Hair follicle dermal papilla cell (primary cell): ENCODE measurements at places on chromosomes 3 and 15. TPM values are rescaled to one million over a fixed set of nuclear protein-coding genes. Genes with fewer than 3 reads are reported as not detected.

Gene FAM43A
- 9.5 and 12.0 TPM in 2 replicates for total RNA-seq

Gene TTLL13
- 0.16 TPM in 1 of 2 replicates, not detected in the other for total RNA-seq

Gene ADAMTSL3
- total RNA-seq, result not detected in 2 replicates

Gene IL20RB
- total RNA-seq, result 15.1 and 31.3 TPM in 2 replicates

Gene PLA2G4B
- 0.36 and 0.81 TPM in 2 replicates for total RNA-seq

Gene CPNE4
- total RNA-seq, result 1.7 TPM in 1 of 2 replicates, not detected in the other

Gene JMJD7
- 3.1 and 4.5 TPM in 2 replicates for total RNA-seq

Gene RAD51
- 1.1 and 1.8 TPM in 2 replicates for total RNA-seq

Gene SLC26A6
- total RNA-seq, result 25.3 and 35.4 TPM in 2 replicates

Gene NR2E3
- total RNA-seq, result 0.16 TPM in 1 of 2 replicates, not detected in the other

Gene ISL2
- total RNA-seq, result 0.12 TPM in 1 of 2 replicates, not detected in the other

Gene PIERCE2
- total RNA-seq, result 1.6 and 4.1 TPM in 2 replicates

Gene TJP1
- total RNA-seq, result 62.1 and 67.3 TPM in 2 replicates

Gene MCCC1
- 22.2 and 22.6 TPM in 2 replicates for total RNA-seq

Gene MTFMT
- 21.5 and 24.3 TPM in 2 replicates for total RNA-seq

Gene TMEM45A
- total RNA-seq, result 48.7 and 62.5 TPM in 2 replicates

Gene CEP63
- total RNA-seq, result 18.0 and 69.2 TPM in 2 replicates

Gene ABI3BP
- 28.9 and 61.1 TPM in 2 replicates for total RNA-seq

Gene SAMD7
- total RNA-seq, result not detected in 2 replicates

Gene P2RY14
- 0.16 TPM in 1 of 2 replicates, not detected in the other for total RNA-seq

Gene SEMA5B
- total RNA-seq, result 0.12 TPM in 1 of 2 replicates, not detected in the other

Gene SSR3
- total RNA-seq, result 261 and 308 TPM in 2 replicates

Gene TMEM207
- total RNA-seq, result not detected in 2 replicates

Gene PAK6
- total RNA-seq, result 0.12 and 0.32 TPM in 2 replicates

Gene SPRED1
- 60.5 and 106 TPM in 2 replicates for total RNA-seq

Gene PODXL2
- 0.65 and 0.85 TPM in 2 replicates for total RNA-seq

Gene CADM2
- under 0.01 and 0.12 TPM in 2 replicates for total RNA-seq

Gene CYP1A2
- total RNA-seq, result not detected in 2 replicates

Gene ZPLD1
- total RNA-seq, result not detected in 2 replicates

Gene ROPN1
- total RNA-seq, result not detected in 2 replicates

Gene ACAN
- total RNA-seq, result 6.1 and 8.6 TPM in 2 replicates

Gene CADPS
- total RNA-seq, result 6.9 and 7.0 TPM in 2 replicates

Gene SNURF
- total RNA-seq, result 9.5 and 9.9 TPM in 2 replicates

Gene CPA3
- total RNA-seq, result 1.5 and 3.0 TPM in 2 replicates

Gene FBXW12
- total RNA-seq, result 0.12 and 0.32 TPM in 2 replicates

Gene NOX5
- total RNA-seq, result 0.49 and 0.65 TPM in 2 replicates

Gene ARHGEF26
- total RNA-seq, result 0.61 and 1.3 TPM in 2 replicates

Gene GOLGA8N
- total RNA-seq, result 3.3 and 14.1 TPM in 2 replicates

Gene MST1R
- 1.1 TPM in 2 replicates for total RNA-seq

Gene THSD4
- total RNA-seq, result 30.3 and 52.7 TPM in 2 replicates

Gene POLR2M
- total RNA-seq, result 117 and 129 TPM in 2 replicates

Gene SYNPR
- not detected in 2 replicates for total RNA-seq

Gene MIX23
- 10.9 and 22.8 TPM in 2 replicates for total RNA-seq

Gene ZNF620
- total RNA-seq, result 0.61 and 0.65 TPM in 2 replicates

Gene NMNAT3
- total RNA-seq, result 0.97 and 1.1 TPM in 2 replicates

Gene COMMD4
- total RNA-seq, result 47.5 and 56.5 TPM in 2 replicates

Gene P2RY12
- total RNA-seq, result not detected in 2 replicates

Gene GPR160
- 0.32 and 0.36 TPM in 2 replicates for total RNA-seq

Gene ZDHHC19
- not detected in 2 replicates for total RNA-seq

Gene CLDN18
- under 0.01 TPM in 1 of 2 replicates, not detected in the other for total RNA-seq

Gene MST1
- total RNA-seq, result 4.4 and 6.1 TPM in 2 replicates

Gene TGM5
- total RNA-seq, result not detected in 2 replicates

Gene MEGF11
- total RNA-seq, result under 0.01 TPM in 1 of 2 replicates, not detected in the other

Gene CFAP100
- not detected in 2 replicates for total RNA-seq
